ENCODE measurements at places on chromosomes 12 and 14.

- peak; percentile 16 for DNase-seq
Measured at GRCh38 chr14:60327447-60328331, 78.7 kb downstream of the PPM1A start.

DNA sequence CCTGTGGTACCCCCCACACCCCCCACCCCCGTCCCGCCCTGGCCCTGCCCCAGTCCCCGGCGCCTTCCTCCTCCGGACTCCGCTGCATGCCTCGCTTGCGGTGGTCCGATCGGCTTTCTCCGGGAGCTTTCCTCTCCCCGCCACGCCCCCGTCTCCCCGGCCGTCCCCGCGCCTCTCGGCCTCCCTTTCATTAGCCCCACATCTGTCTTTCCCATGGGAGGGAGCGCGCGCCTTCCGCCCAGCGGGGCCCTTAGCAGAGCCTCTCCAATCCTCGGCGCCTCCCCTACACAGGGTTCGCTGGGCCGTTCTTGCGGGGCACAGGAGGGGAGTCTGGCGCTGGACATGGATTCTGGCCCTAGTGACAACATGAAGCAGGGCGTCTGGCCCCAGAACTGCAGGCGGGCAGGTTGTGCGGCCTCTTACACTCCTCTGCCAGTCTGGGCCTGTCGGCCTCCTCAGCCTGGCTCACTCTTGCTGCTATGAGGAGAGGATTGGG, 1.5 kb upstream of the EFS start:
- peak; percentile 66 for DNase-seq

- DNase-seq = no peak
Measured at GRCh38 chr12:203462-204260, 10.3 kb downstream of the SLC6A12 start.

DNA sequence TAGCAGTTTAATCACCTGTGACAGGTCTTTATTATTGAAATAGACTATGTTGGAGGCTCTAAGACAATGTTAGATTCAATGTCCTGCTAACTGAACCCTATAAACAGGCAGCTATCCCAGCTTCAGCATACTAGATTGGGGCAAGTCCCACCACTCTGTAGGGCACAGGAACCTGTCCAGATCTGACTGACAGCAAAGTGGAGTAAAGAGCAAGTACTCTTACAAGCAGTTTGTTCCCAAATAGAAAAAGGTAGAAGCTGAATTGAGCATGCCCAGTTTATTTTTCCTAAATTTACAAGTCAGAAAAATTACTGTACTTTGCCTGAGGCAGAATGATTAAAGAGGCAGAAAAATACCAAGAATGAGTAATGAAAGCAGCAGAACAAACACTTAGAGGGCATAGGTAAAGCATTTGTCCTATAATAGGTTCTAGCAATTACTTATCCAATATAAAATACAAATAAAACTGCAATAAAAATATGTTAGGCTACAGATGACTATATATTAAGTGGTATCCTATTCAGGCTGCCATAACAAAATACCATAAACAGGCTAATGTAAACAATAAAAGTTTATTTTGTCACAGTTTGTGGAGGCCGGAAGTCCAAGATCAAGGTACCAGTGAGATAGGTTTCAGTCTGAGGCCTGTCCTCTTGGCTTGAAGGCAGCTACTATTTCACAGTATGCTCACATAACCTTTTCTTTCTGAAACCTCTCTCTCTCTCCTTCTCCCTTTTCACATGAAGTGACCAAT, 868.2 kb downstream of the C12orf50 start:
- peak; percentile 5 for DNase-seq

GRCh38 chr12:117486840-117487659, 125.6 kb upstream of the NOS1 start:
- DNase-seq = peak; percentile 50

- no peak for DNase-seq
Measured at GRCh38 chr12:85951823-85952222, 77.7 kb downstream of the NTS start.

GRCh38 chr12:114649585-114649984, 34.4 kb downstream of the TBX3 start:
- no peak for DNase-seq

DNA sequence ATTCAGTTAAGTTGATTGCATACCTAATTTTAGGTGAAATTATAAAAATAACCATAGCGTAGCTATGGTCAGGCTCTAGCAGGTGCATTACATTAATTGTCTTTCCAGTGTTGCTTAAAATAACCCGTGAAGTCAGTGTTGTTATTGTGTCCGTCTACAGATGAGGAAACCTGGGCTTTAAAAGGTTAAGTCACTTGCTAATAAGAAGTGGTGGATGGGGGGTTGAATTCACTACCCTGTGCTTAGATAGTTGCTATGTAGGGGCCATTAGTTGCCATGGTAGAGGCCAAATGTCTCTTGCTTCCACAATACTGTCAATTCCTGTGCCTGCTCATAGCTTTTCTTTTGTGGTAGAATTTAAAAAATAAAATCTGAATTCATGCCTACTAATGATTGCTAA, 174.8 kb downstream of the PELI2 start:
- no peak for DNase-seq

- no peak for DNase-seq
Measured at GRCh38 chr12:126807312-126807865, 1459.6 kb upstream of the TMEM132C start.

- peak; percentile 54 for DNase-seq
Measured at GRCh38 chr14:74302152-74302628, 544 bp downstream of the ABCD4 start.

- DNase-seq = no peak
Measured at GRCh38 chr12:6310771-6311610, 509 bp downstream of the PLEKHG6 start.

DNA sequence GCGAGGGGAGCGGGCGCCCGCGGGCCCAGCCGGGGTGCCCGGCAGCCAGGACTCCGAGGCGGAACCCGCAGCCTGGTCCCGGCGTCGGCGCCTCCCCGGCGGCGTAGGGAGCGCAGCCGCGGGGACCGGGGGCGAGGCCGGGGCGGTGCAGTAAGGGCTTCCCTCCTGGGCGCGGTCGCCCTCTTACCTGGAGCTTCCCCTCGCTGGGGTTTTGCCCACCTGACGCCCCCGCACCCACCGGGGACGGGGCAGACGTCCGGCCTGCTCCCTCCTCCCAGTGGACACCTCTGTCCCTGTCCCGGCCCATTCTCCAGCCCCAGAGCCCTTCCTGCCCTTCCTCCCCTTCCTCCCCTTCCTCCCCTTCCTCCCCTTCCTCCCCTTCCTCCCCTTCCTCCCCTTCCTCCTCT, 413 bp upstream of the TUBA1C start:
- peak; percentile 61 for DNase-seq

DNA sequence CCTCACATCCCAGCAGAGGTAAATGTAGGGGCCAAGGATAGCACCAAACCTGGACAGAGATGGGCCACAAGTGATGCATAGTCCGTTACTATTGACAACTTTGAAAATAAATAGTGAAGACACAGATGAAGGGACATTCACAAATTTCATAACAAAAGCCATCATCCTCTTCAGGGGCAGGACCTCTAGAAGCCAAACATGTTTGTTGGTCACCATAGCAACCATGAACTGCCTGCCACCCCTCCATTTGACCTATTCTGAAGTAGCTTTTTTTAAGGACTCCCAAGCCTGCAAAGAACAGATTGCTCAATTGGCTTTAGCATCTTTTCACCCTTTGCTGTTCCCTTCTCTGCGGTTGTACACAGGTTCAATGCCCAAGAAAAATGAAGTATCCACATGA, 35.7 kb upstream of the MDM1 start:
- DNase-seq = no peak
